ENCODE measurements at places on chromosomes 5 and 9. TPM values are rescaled to one million over a fixed set of nuclear protein-coding genes. Genes with fewer than 3 reads are reported as not detected.

GRCh38 chr9:18487611-18488010 lies 13.7 kb downstream of the ADAMTSL1 start:
- no peak for DNase-seq

DNA sequence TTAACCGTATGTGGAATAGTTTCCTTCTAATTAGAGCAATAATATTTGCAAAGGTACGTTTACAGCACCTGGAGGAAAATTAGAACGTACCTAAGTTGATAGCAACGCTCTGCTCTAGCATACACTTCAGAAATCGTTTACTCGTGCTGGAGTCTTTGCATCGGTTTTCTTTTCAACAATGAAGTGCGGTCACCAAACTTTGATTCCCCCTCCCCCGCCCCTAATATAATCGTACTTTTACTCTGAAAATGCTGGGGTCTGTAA lies 506 bp downstream of the ADAMTS19 start:
- no peak for DNase-seq

DNA sequence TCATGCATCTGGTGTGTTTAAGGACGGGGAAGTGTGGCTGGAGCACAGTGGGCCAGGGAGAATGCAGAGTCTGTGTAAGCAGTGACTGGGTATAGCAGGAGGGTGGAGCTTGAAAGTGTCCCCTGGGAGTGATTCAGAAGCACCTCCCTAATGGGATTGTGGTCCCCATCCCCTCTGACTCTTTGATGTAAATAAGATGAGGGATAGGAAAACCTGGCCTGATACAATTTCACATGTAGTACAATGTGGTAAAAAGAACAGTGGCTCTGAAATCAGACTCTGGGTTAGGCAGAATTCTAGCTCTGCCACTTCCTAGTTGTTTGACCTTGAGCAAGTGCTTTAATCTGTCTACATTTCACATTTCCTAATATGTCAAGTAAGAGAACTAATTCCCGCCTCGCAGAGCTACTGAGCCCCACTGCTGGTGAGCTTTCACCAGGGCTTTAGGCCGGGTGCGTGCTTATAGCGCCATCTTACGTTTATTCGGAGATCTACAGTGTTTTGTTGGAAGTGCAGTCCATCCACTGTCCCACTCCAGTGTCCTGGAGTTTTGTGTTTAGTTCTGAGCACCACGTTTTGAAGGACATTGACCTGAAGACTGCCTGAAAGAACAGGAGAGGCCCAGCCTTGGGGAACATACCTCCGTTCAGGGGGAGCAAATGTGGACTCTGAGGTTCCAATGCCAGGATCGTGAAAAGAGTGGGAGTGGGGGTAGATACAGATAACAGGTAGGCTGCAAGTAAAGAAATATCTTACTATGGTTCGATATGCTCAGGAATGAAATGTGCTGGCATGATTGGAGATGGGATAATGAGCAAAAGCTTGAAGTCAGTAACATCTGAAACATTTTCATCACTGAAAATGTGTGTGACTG lies 51.2 kb upstream of the TESK1 start:
- no peak for DNase-seq

DNA sequence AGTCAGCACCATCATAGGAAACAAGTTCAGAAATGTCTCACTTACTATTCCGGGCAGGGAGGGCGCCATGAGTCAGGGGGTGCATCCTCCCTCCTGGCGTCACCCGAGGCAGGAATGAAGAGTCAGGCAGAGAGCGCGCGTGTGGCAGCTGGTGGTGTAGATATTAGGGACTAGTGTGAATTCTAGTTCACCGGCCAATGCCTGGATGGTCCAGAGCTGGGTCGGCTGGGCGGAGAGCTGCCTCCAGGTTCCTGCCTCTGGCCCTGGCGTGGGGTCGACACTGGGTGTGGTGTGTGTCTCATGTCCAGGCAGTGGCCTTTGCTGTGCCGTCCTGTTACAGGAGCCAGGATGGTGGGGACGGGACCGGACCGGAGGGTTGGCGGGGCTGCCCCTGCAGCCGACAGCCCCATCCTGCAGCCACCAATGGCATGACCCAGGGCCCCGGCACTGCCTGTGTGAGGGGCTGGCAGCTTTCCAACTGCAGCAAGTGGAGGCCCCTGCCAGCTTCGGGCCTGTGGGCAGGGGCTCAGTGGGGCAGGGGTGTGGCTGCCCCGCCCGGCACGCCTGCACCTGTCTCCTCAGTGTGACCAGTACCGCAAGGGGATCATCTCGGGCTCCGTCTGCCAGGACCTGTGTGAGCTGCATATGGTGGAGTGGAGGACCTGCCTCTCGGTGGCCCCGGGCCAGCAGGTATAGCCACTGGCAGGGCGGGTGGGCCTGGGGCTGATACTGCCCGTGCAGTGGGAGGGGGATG lies 9.1 kb downstream of the DIPK1B start:
- DNase-seq, result no peak

- no peak for DNase-seq
Measured at GRCh38 chr5:77430726-77431125, 61.4 kb downstream of the WDR41 start.

GRCh38 chr9:136881691-136882108 lies 4.6 kb upstream of the TRAF2 start:
- no peak for DNase-seq

- no peak for DNase-seq
Measured at GRCh38 chr5:61949054-61949678, 356.8 kb upstream of the KIF2A start.

DNA sequence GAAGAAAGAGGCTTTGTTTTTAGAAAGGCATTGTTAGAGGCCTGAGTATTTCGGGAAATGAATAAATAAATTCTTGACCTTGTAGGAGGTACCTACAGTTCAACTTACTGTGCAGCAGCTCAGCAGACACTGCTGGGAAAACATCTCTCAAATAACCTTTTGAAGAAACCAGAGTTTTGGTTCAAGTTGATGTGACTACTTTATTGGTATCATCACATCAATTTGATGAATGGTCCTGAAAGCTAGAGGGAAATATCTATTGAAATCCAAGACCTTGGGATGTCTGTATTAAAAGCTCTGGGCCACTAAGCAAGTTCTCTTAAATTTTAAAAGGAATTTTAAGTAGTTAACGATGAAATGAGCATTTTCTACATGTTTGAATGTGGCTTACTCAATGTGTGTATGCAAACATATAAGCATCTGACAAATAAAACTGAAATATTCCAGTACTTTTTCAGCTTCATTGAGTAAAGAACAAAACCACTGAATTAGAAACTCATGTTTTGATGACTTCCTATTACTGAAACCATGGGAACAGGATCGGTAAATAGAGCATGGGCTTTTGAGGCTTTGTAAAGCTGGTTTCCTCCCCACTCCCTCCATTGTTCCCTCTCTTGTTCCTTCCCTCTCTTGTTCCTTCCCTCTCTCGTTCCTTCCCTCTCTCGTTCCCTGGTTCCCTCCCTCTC lies 36.7 kb downstream of the SLC27A6 start:
- DNase-seq, result no peak

- no peak for DNase-seq
Measured at GRCh38 chr9:76980566-76980965, 38.9 kb upstream of the FOXB2 start.

DNA sequence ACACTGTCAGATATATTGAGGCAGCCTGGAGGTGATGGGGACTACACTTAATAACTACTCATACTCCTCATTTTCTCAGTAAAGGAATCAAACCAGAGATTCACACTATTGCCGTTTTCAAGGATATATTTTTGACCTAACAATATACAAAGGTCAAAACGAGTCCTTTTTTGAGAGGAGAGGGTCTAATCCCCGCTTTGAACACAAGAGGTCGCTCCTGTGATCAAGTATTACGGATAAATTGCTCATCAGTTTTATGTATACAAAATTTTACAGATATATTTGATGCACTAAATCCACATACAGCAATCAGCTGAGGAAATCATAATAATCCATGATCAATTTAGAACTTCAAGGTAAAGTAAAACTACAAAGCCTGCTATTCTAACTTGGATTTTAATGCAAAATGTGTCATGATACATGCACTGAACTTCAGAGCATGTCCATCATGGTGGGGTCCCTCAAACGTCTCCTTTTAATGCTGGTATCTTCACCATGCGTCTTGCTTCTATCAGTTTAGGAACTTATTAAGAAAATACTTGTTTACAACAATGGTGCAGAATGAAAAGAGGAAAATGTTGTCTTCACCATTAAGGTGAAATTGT lies 2.5 kb upstream of the ISL1 start:
- DNase-seq, result no peak

DNA sequence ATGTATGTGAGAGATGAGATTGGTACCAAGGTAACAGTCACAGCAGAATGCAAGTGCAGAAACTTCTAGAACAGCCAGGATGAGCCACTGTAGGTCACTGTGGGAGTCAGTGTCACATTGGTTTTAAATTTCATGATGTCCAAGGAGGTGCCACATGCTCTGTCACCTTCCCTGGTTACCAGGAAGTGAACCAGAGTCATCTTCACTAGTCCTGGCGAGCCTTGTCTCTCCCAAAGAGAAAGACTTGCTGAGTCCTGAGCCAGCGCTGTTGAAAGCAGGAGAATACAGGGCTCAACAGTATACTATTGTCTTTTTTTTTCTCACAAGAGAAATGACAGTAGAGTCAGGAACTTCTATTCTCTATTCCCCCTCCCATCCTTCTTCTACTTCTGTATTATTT lies 615.5 kb downstream of the RAB3C start:
- DNase-seq, result no peak

- DNase-seq, result no peak
Measured at GRCh38 chr9:134566936-134567335, 74.7 kb upstream of the COL5A1 start.

DNA sequence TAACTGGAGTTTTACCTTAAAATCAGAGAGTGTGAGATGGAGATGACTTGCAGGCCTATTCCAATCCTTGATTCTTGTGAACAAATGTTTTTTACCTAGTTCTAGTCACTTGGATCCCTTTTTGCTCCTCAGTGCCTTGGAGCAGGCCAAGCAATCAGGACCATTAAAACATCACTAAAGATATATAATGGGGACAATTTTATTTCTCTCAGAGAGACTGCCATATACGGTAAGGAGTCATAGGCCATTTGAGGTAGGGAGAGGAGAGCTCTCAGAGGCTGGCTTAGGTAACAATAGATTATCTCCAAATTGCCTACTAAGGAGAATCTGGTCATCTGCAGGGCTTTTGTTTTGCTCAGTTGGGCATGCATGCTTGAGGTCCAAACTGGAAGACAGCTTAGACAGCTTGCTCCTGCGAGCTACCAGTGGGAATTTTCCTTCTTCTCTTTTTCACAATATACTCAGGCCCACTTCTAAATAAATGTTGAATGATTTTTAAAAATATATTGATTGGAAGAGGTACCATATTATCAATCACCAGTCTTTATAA lies 44.0 kb downstream of the FREM1 start:
- DNase-seq, result no peak

DNA sequence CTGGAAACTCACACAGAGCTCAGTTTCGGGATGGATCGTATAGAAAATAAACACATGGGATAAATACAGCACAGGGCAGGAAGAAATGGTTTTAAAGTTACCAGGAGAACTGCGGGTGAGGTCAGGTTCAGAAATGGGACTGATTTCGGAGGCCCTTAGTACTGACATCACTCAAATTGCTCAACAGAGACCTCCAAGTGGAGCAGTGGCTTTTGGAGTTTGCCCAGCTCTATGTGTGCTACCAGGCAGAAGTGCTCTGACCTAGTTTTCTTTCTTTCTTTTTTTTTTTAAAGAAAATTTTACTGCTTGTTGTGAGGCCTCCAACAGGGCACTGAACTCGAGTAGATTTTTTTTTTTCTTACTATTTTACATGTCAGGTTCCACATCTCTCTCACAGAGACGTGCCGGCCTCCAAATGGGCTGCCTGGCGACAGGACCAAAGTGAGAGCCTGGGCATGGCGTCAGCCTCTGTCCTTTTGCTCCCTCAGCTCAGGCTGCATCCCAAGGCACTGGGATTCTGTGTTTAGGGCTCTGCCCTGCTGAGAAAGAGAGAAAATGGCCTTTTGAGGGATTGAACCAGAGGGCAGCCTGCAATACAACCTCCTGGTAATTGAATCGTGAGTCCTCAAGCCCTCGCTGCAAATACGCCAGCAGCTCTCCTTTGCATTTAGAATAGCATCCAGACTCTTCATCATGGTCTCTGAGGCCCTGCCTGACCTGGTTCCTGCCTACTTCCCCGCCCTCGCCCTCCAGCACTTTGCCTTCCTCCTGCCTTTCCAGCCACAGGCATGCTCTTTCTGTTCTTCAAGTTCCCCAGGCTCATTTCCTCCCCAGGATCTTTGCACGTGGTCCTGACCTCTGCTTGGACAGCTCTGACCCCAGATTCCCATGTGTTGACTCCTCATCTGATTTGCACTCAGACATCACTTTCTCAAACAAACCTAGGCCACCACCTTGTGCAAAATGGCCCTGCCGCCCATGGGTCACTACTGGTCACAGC lies 173.5 kb downstream of the FGF1 start:
- DNase-seq, result no peak

DNA sequence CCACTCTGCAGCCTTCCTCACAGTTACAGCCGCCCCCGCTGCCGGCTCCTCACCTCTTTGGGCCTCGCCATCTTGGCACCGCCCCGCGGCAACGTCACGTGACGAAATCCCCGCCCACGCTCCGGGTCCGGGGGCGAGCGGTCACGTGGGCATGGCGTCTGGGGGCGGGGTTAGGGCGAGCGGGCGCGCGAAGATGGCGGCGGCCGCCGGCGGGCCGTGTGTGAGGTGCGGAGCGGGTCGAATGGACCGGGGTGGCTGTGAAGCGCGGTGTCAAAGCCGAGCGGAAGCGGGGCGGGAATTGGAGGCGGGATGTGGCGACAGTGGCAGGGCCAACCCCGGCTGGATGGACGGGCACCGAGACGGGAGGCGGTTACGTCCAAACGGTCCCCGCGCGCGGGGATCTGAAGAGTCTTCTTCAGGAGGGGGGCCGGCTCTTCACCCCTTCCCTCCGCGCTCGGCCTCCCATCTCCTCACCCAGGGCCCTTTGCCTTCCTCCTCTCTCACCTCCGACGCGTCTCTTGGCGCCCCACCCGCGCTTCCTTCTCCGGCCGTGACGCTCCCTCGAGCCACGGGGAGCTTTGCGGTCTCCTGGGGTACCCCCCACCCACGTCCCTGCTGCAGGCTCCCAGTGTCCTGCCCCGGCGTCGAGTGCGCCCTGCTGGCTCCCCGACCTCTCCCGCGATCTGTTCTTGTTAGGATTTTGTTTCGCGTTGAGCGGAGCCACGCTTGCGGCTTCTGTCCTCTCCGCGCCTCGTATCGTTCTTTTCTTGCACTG lies at the start of the genes DOLK and NUP188:
TSS of gene DOLK (minus strand) at position 77 of the 775 bp plus-strand sequence. CDS start 300 bp downstream, outside the sequence.
TSS of gene NUP188 (plus strand) at position 173 of the 775 bp plus-strand sequence. CDS start at position 194, 21 bp downstream.
- DNase-seq, result peak; percentile 99

DNA sequence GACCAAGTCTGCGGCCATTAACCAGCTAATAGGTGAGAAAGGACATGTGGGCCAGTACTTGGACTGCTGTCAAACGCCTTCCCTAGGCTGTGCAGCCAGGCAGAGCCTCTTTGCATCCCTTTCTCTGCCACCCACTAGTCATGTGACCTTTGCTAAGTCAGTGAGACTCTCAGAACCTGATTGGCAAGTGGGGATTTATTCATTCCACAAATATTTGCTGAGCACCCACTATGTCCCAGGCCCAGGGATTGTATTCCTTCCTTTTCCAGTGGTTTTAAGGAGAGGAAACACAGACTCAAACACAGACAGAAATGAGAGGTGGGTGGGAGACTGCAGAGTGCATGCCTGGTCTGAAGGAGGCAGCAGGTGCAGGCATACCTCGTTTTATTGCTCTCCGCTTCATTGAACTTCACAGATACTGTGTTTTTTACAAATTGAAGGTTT lies 71.6 kb upstream of the GALNT10 start:
- no peak for DNase-seq

The PPP2R2B gene
- 18.4 TPM for total RNA-seq

The GARIN3 gene
- not detected for total RNA-seq

The DCAF12 gene
- total RNA-seq, result 42.4 TPM

The PCDHA1 gene
- total RNA-seq, result not detected

The SCGB3A2 gene
- 1.4 TPM for total RNA-seq

The GMCL2 gene
- total RNA-seq, result not detected

The LIFR gene
- total RNA-seq, result 32.7 TPM

The TRIM23 gene
- 10.8 TPM for total RNA-seq
